Neural crest cell (in vitro differentiated cells): ENCODE measurements at places on chromosomes 6 and 20.

GRCh38 chr6:42239333-42239732, 21.7 kb upstream of the MRPS10 start:
- no peak for DNase-seq

DNA sequence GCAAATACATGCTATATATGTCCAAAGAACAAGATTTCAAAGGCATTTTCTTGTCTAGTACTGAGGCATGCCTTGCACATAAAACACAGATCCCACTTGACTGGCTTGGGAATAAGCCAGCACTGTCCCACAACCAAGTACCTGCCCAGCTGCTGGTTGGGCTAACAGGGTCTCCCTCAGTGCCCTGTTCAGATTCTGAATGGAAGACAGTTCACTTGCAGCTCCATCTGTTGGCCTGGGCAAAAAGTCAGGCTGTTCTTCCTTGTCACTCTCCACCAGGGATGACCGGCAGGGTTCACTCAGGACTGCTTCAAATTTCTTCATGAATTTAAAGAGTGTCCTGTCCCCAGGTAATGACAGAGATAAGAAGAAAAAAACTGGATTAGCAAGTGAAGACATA, 44.4 kb upstream of the LYRM2 start:
- no peak for DNase-seq

- DNase-seq = no peak
Measured at GRCh38 chr6:150992703-150993102, 127.2 kb downstream of the MTHFD1L start.

- DNase-seq = no peak
Measured at GRCh38 chr6:147087641-147088040, 116.6 kb upstream of the STXBP5 start.

GRCh38 chr20:23634044-23634801, 3.5 kb downstream of the CST3 start:
- DNase-seq = no peak

DNA sequence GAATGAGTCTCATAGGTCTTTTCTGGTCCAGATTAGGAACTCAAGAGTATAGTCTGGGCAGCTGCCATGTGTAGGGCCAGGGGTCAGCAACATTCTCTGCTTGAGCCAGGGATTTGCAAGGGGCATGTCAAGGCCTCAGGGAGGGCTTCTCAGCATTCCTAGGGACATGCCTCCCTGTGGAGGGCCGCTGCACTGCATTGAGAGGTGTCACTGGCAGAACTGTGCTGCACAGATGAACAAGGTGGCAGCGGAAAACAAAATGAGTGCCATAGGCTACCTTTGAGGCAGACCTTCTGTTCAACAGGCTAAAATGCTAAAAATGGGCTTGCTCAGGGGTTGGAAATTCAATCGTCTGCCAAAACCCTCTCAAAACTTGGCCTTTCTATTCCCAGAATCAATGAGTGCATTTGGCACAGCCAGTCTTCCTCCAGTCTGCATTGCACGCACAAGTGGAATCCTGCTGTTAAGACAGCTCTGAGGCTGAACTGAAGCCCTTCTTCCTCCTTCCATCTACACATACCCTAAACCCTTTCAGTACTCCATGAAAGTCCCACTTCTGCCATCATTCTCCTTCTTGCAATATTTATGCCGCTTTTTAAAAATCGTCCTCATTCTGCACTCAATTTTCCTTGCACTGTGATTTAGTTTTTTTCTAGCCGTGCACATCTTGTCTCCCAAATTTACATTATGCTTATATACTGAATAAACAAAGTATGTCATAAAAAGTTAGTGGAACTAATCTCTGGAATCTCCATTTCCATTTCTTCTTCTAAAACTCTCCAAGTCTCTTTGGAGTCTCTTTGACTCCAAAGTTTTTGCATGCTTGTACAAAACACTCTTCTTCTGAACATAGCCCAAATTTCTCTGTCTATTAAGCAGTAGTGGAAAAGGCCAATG, 51.7 kb downstream of the SLC26A8 start:
- DNase-seq = peak; percentile 2

GRCh38 chr20:50690650-50691572, at the start of gene RIPOR3:
TSS of gene RIPOR3 (minus strand) at chr20:50691542. CDS start at chr20:50691128, 414 bp downstream.
- peak; percentile 18 for DNase-seq

- DNase-seq = no peak
Measured at GRCh38 chr6:168695701-168696100, 254.7 kb downstream of the SMOC2 start.

- DNase-seq = no peak
Measured at GRCh38 chr6:83808926-83809325, 44.2 kb upstream of the RIPPLY2 start.

DNA sequence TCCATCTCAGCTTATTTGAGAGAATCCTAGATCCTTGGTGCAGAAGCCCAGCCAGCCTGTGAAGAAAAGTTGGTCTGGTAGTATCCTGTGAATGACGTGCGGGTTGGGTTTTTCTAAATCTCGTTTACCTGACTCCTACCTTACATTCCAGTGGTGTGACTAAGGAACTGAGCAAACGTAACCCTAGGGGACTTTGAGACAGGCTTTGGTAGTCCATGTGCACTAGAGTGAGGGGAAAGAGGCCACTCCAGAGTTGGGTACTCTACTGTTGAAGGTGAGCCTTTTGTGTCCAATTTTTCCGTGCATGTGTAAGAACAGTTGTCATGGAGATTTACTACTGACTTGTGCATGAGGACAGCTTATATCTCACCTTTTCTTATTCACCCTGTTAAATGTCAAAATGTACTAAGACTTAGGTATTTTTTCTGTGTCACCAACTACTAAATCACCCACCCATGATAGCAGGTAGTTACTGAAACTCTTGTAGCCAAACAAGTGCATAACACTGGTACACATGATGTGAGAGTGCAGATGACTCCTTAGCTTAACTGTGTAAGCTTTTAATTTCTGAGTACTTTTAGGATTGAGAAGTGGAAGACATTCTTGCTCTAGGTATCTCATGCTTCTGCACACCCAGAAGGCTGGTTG, 26.3 kb upstream of the PLCG1 start:
- no peak for DNase-seq

DNA sequence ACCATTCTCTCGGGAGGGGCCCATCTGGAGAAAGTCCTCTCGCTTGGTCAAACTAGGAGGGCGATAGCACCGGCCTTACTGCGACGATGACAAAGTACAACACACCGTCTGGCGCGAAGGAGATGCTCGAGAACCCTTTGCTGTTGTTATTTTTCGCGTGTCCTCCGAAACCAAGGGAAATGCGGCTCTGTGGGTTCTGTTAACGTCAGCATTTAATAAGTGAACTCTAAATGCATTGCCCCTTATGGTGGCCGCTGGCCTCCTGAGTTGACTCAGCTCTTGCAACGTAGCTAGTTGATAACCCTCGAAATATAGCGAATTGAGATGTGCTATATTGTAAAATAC, 577 bp upstream of the SCAND1 start:
- no peak for DNase-seq

DNA sequence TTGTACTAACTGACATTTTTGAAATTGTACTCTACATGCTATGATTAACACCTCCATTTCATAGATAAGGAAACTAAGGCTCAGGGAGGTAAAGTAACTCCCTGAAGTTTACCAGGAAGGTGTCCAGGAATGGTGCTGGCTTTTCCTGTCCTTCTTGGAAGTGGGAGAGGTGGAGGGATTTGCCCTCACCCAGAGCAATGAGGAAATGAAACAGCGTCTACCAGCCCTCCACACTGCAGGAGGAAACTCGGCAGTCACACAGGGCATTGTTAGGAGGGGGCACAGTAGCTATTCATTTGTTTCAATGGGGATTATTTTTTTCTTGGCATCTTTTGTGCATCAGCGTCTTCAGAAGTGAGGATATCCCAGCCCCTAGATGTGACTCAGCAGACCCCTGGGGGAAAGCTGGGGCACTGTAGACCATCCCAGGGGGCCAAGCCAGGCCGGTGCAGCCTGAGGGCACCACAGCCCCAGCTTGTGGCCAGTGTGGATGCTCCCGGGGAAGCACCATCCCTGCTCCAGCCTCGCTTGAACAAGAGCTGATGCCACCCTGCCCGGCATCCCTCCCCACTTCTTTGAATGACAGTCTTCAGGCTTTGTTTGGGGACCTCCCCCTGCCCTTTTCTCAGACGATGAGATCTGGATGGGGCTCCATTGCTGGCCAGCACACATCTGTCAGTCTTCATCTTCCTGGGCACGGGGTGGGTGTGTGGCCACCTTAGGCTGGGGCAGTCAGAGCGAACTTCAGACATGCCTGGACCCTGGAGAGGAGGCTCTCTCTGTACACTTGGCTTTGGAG, 224.4 kb upstream of the PMEPA1 start:
- no peak for DNase-seq

GRCh38 chr6:70272071-70272470, 30.8 kb downstream of the COL9A1 start:
- DNase-seq = no peak

DNA sequence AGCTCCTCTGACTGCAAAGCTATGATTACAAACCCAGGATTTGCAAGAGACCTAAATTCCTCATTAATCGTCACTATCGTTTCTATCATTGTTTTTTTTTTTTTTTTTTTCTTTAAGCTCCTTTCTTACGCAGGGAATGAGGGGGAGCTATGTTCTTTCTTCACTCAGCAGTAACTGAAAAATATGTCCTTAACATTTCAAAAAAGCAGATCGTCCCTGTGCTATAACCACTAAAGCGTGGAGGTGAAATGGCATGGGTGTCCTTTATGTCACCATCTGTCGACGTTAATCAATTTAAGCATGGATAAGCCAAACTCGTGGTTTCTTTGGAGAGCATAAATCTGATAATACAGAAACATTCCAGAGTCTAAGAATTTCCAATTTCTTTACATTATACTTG, 67.9 kb upstream of the TRAF3IP2 start:
- no peak for DNase-seq

- no peak for DNase-seq
Measured at GRCh38 chr6:106377061-106377540, 16.6 kb downstream of the CRYBG1 start.

DNA sequence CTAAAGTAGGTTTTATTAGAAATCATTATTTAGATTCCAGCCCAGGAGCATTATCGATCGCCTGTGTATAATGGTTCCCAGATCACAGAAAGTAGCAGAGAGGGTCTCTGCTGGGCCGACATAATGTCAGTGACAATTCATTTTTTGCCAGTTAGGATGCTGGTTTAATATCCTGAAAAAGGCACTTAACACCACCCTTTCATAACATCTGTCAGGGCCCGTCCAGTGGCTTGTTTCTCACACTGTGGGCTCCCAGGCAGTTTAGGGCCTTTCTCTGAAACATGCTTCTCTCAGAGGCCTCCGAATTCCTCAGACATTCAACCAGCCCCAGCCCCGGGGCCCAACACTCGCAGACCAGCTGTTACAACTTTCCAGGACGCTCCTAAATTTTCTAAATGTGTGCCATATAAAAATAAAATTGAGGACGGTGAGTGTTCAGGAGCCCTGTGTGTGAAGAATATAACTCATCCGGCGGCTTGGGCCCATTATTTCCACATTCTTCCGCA, 108.6 kb upstream of the EYA4 start:
- DNase-seq = no peak

DNA sequence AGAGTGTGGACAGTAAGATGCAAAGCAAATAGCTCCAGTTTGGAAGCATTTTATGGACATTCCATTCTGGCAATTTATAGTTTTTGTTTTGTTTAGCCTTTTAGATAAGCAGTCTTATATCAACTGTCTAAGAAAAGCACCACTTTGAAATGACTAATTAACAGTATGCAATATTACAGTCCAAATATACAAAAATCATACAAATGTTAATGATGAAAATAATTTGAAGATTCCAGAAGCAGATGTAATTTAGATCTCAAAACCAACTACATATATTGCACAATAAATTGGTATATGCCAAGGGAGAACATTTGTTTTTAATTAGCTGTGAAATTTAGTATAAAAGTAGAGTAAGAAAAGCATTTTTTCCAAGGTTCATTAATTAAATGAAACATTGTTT, 158.8 kb downstream of the KIF6 start:
- DNase-seq = no peak

- DNase-seq = no peak
Measured at GRCh38 chr20:31720486-31721407, 1.9 kb downstream of the BCL2L1 start.

- peak; percentile 79 for DNase-seq
Measured at GRCh38 chr6:4776131-4776492, at the start of gene CDYL. TSS of gene CDYL (plus strand) at chr6:4776404. CDS start at chr6:4776784, 380 bp downstream.

DNA sequence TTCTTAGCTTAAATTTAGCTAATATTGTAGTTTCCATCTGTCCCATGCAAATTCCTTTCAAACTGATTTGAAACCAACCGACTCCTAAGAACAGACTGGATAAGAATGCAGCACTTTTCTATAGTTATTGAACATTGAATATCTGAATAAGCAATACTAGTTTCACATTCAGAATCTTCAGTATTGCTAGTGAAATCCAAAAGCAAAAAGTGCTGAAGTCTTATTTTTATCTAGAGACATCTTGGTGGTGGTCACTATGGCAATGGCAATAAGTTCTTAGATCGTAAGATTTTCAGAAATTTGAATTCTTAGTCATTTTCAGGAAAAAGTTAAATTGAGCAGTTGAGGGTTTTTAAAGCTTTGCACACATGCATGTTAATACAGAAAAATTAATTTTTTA, 2.7 kb downstream of the TFB1M start:
- DNase-seq = no peak

DNA sequence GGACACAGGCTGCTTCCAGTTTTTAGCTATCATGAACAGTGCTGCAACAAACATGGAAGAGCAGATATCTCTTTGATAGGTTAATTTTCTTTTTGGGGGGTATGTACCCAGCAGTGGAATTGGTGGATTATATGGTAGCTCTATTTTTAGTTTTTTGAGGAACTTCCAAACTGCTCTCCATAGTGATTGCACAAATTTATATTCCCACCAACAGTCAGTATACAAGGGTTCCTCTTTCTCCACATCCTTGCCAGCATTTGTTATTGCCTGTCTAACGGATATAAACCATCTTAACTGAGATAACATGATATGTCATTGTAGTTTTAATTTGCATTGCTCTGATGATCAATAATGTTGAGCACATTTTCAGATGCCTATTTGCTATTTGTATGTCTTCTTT, 237.6 kb downstream of the MMUT start:
- DNase-seq = no peak

DNA sequence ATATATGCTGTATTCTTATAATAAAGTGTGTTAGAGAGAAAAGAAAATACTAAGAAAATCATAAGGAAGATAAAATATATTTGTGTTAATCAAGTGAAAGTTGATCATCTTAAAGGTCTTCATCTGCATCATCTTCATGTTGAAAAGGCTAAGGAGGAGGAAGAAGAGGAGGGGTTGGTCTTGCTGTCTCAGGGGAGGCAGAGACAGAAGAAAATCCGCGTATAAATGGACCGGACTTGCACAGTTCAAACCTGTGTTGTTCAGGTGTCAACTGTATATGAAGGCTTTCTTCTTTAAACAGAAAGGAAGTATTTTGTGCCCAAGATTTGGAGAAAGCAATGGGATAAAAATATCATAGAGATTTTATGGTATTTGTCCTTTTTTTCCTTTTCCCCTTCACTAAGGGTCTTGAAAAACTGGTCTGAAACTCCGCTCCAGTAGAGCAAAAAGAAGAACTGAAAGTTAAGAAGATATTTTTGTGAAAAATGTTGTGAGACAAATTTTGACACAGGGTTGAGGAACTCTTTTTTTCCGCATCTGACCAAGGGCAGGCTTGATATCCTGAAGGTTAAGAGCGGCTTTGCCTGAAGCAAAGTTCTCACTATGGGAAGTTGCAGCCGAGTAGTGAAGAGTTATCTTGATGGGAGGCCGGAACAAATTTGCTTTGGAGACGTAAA, 350.7 kb downstream of the LAMA2 start:
- no peak for DNase-seq
